ENCODE measurements at places on chromosomes 3 and 15. TPM values are rescaled to one million over a fixed set of nuclear protein-coding genes. Genes with fewer than 3 reads are reported as not detected.

The GOLGA6A gene
- total RNA-seq: 0.83 TPM

The BMF gene
- total RNA-seq: 11.3 TPM

The CIB2 gene
- 131 TPM for total RNA-seq

The PPP2R3A gene
- 13.0 TPM for total RNA-seq

The CDAN1 gene
- 20.6 TPM for total RNA-seq
